Ecto neural progenitor cell (in vitro differentiated cells): ENCODE measurements at places on chromosomes 6 and 20.
A peak's percentile ranks its signal among the peaks of the same experiment; 100 is the strongest.

- DNase-seq, result no peak
Measured at GRCh38 chr20:6213311-6213710, 90.5 kb upstream of the FERMT1 start.

DNA sequence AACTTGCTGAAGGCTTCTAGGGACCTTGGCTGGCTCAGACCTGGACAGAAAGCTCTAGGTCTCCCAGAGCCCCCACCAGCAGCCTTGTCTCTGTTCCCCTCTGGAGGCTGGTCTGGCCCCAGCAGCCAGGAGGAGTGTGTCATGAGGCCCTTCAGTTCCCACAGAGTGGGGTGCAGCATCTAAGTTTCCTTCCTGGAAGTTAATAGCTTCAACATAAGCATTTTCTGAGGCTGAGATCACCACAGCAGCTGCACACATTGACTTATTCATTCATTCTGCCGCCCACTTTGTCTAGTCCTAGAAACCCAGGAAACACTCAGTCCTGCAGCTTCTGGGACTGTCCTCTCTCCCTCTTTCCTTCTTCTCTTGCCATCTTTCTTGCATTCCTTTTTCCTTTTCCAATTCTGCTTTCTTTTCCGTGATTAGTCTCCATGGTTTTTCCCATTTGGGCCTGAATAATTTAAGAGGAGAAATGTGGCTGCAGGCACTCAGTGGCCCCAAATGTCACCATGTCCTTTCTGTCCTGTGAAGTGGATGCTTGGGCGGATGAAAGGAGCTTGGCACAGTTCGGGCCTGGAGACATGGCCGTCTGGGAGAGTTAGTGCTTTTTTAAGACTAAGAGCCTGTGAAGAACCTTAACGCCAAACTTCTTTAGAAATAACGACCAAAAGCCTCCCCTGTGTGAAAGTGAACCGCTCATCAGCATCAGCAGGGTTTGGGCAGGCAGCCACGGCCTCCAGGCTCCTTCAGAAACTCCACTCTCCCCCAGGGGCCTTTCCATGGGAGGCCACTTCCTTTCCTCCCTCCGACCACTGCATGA is 31.0 kb upstream of the PCMTD2 start:
- no peak for DNase-seq

DNA sequence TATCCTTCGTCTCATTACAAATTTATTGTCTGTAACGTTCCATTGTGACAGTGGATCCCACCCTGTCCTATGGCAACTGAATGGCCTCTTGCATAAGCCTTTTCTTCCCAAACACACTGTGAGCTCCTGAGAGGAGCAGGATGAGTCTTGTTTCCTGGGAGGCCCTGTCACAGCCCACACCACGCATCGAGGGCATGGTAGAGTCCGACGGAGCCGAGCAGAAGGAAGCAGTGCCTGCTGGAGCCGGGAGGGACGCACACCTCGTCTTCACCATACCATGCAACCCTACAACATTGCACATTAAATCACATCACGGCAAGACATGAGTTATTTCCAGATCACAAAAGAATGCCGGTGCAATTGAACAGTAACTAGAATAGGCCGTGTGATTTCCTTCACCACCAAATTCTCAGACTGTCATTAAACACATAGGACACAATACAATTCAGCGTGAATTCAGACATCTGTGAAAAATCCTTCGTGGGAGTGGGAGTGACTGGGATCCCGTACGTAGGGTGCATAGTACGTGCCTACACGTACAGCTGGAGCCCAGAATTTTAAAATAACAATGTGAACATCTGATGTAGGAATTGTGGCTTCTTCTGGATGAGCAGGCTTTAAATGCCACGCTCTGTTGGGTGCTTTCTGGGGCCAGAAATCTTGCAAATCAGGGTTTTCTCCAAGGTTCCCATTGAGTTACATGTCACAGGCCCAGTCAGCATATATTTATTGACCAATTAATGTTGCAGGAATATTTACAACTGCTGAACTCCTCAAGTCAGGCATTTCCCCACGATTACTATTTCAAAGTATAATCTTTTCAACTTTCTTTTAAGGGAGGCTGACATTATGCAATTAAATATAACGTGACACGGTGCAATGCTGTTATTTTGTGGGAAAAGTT is 201.8 kb downstream of the TTLL2 start:
- no peak for DNase-seq

- no peak for DNase-seq
Measured at GRCh38 chr20:20184149-20184548, 131.8 kb downstream of the CFAP61 start.

GRCh38 chr6:169454204-169454871 is 200.7 kb upstream of the THBS2 start:
- DNase-seq, result no peak

GRCh38 chr6:52132292-52132691 is 44.9 kb upstream of the PKHD1 start:
- no peak for DNase-seq

GRCh38 chr6:6590530-6590929 is 2.0 kb downstream of the LY86 start:
- DNase-seq, result peak; percentile 13

DNA sequence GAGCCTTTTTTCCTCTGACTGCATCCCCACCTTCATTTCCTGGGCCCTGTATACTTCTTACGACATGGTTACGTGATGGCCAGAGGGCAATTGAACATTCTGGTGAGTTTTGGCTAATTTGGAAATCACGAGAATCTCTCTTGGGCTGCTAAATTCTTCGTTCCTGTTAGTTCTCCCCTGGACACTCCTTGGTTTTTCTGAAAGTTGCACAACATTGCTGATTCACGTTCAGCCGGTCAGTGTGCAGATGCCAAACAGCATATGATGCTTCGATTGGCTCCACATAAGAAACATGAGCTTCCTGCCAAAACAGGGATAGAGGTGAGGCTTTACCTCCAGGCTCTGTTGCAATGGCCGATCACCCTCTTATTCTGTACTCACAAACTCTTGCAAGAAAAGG is 119.4 kb upstream of the LY86 start:
- no peak for DNase-seq

- DNase-seq, result no peak
Measured at GRCh38 chr6:80553071-80553740, 446.7 kb downstream of the BCKDHB start.

GRCh38 chr6:41371461-41371991 is 36.1 kb downstream of the NCR2 start:
- DNase-seq, result peak; percentile 81

GRCh38 chr6:103838457-103838856 is 1021.3 kb downstream of the HACE1 start:
- DNase-seq, result no peak

GRCh38 chr20:44579313-44580081 is 2.9 kb upstream of the PKIG start:
- no peak for DNase-seq

DNA sequence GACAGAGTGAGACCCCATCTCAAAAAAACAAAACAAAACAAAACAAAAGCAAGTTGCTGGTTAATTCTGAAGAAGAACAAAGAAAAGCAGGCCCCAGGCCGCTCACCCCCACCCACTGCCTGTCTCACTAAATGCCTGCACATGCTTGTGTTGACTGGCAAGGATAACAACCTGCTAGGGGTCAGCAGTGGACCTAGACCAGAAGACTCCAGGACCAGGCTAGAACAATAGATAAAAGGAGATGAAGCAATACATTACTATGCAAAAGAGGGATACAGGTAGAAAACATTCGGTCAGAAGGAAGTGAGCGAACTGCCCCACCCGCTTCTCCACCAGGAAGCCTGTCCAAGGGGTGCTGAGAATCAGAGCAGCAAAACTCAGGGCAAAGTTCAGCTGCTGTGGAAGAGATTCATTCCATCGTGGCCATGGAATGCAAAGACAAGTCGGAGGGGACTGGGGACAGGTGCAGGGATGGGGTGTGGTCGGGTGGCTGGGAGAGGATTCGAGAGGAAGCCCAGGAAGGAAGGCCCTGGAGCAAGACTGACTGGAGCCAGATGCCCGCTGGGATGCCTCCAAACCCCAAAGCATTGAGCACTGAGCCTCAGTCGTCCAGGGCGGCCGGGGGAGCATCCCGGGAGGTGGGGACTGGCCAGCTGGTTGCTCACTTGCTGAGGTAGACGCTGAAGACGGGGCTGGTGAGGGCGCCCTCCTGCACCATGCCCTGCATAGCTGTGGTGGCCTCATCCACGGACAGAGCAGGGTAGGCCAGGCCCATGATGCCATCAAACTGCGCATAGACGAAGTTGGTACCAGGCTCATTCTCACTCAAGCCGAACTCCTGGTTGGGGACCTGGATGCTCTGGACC is 5.3 kb downstream of the PGC start:
- no peak for DNase-seq

- peak; percentile 91 for DNase-seq
Measured at GRCh38 chr20:63056236-63057170, 49.7 kb upstream of the BHLHE23 start.

DNA sequence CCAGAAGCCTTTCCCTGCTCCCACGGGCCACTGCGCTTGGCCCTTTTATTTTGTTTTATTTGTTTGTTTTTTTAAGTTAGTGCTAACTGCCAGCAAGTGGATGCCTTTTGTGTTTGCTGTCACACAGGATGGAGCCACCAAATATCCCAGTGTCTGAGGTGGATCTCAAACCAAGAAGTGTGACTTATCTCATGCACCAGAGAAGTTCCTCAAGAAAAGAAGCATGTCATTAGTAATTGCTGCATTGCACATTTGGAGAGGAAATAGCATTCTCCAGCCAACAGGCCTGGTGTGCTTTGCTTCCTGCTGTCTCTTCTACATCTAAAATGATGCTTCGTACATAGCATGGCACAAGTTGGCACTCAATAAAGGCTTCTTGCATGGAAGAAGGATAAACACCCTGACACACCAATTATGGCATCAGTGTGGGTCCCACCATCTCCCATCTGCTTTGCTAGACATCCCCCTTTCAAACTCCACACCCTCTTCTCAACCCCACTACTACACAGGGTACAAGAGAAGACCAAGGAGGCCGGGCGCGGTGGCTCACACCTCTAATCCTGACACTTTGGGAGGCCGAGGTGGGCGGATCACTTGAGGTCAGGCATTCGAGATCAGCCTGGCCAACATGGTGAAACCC is 1.9 kb upstream of the ATP9A start:
- DNase-seq, result no peak

GRCh38 chr20:47355489-47356219 is 845 bp downstream of the ZMYND8 start:
- no peak for DNase-seq

- no peak for DNase-seq
Measured at GRCh38 chr20:58208944-58209343, 19.5 kb downstream of the ANKRD60 start.

DNA sequence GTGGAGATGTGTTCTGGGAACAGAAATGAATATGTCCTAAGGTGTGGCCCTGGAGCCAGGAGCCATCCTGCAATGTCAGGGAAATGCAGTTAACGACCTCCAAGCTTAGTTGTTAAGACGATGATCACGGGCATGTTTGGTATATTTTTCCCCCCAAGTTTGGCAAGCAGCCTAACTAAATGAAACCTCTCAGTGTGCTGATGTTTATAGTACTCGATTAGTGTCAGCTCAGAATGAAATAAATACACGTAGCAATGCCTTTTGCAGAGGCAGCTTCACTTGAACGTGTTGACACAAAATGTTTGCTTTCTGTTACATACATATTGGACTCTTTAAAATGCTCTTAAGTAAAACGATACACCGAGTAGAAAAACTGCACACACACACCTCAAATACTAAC is 76.2 kb upstream of the OLIG3 start:
- DNase-seq, result no peak

GRCh38 chr20:4375881-4376280 is 345.8 kb upstream of the PRND start:
- no peak for DNase-seq

DNA sequence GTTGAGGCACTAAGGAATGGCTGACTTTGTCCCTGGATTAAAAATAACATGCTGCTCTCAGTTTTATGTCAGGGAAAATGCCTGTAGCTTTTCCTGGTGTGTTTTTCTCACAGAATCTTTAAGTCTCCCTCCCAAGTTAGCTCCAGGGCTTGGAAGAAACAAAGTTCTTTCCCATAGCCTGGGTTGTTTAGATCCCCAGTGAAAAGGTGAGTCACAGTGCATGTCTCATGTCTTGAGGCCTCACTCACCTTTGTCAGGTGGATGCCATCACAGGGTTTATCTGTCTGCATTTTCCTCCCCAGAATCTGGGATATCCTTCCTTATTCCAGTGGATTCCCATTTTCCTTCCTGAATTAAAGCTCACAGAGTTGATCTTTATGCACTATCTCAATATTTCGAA is 722.4 kb downstream of the GRIK2 start:
- no peak for DNase-seq

GRCh38 chr6:48184648-48185047 is 73.7 kb upstream of the PTCHD4 start:
- DNase-seq, result no peak

- DNase-seq, result peak; percentile 81
Measured at GRCh38 chr20:63942250-63942951, 13.8 kb downstream of the UCKL1 start.

DNA sequence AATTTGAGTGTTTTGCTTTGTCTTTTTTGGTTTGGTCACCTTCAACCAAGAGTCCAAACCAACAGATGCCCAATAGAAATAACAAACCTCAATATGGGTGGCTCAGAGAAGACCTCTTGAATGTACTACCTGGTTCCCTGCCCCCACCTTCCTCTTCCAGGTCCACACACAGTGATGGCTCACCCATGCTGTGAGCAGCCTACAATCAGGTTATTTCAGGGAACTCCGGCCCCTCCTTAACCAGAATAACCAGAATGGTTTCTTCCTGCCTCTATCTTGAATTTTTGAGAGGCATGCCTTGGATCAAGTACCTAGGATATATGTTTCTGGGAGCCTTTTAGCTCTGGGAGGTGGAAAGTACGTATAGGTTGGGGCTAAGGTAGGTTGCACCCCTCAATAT is 327.1 kb upstream of the PRDM1 start:
- no peak for DNase-seq

DNA sequence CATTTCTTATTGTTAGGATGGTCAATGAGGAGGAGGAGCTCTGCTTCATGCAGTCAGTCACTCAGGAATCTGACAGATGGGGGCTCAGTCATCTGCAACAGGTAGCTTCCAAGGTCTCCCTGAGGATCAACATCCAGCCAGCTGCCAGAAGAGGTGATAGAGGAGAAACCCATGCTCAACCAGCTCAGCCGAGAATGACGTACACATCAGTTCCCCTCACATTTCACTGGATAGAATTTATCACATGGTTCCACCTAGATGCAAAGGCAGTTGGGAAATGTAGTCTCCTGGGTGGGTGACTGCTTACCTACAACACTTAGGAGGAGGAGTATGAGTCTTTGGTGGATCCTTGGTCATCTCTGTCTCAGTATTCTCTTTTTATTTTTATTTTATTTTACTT is 144.5 kb downstream of the CEBPB start:
- no peak for DNase-seq

DNA sequence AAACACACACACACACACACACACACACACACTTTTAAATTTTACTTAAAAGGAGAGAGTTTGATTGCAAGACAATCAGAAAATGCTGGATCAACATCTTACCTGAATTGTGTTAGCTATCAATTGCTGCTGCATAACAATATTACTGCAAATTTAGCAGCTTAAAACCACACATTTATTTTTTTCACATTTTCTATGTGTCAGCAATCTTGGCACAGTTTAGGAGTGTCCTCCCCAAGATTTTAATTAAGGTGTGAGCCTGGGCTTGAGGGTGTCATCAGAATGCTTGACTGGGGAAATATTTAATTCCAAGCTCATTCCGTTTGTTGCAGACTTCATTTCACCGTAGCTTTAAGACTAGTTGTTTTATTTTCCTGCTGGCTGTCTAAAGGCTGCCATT is 431.0 kb upstream of the GJE1 start:
- DNase-seq, result no peak

- no peak for DNase-seq
Measured at GRCh38 chr6:125169058-125169457, 15.5 kb downstream of the TPD52L1 start.

GRCh38 chr20:50870561-50871161 is 60.6 kb downstream of the ADNP start:
- DNase-seq, result peak; percentile 93
